ENCODE measurements at places on chromosomes 6 and 20.

GRCh38 chr6:38413102-38413800 is 226.5 kb downstream of the BTBD9 start:
- no peak for DNase-seq

GRCh38 chr20:25306991-25307903 is 59.4 kb downstream of the PYGB start:
- no peak for DNase-seq

- no peak for DNase-seq
Observed at GRCh38 chr6:64325093-64325492, 689.5 kb downstream of the PHF3 start.

- no peak for DNase-seq
Observed at GRCh38 chr20:36355469-36356171, 49.5 kb downstream of the DLGAP4 start.

Data from DMS79 (cell line).